Activated naive CD4-positive, alpha-beta T cell treated with Interleukin-2 at 50 U/mL for 16 hours (primary cell): ENCODE measurements at places on chromosomes 13 and 19.

DNA sequence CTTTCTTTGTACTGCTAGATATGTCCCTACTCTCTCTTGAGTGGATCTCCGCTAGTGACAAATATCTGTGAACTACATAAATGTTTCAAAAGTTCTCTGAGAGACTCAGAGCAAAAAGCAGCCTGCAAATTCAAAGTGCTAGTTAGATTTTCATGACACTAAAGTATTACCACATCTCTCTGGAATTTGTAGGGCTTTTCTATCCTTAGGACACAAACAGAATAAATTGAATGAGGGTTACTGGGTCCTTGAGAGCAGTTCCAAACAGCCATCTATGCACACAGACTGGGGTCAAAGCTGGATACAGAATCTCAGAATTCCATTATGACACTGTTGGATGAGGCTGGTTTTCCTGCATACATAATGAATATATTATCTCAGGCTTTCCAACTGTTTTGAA is 953.2 kb downstream of the DIAPH3 start:
- no peak for DNase-seq

GRCh38 chr19:53545271-53546065 is 7.5 kb downstream of the ZNF331 start:
- no peak for DNase-seq

GRCh38 chr13:37365496-37365895 is 233.1 kb downstream of the POSTN start:
- no peak for DNase-seq

- DNase-seq = peak; percentile 48
Measured at GRCh38 chr19:14337510-14337909, 43.7 kb upstream of the ADGRE5 start.

- no peak for DNase-seq
Measured at GRCh38 chr13:106133025-106133424, 402.4 kb downstream of the EFNB2 start.

GRCh38 chr19:11422163-11423065 is 3.3 kb upstream of the RGL3 start:
- DNase-seq = peak; percentile 59

DNA sequence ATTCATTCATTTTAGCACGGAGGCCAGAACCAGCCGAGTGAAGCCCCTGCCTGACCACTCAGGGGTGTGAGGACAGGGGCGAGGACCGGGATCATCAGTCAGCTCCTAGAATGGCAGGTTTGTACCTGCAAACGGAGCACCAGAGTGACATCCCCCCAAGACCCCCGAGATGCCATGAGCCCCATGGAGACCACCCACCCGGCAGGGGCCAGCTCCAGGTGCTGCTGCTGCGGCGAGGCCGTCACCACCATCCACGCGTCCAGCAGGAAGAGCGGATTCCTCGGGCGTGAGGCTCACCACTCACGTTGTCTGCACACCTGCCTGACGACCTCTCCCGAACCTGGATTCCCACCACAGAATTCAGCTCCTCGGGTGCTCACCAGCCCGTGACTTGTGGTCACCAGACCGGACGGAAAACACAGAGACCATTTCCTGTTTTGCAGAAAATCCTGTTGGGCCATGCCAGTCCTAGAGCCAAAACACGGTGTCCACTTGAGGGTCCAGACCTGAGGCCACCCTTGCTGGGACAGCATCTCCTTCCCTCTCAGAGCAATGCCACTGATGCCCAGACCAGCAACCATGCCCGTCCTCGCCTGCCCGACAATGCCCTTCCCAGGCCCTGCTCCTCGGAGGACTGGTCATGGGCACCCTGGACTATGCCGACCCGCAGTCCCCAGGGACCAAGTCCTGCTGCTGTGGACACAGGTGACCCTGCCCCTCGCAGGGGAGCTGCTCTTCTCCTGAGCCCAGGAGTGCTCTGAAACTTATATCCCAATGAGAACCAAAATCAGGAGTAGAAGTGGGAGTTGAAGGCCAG is 74.2 kb downstream of the RASA3 start:
- no peak for DNase-seq

DNA sequence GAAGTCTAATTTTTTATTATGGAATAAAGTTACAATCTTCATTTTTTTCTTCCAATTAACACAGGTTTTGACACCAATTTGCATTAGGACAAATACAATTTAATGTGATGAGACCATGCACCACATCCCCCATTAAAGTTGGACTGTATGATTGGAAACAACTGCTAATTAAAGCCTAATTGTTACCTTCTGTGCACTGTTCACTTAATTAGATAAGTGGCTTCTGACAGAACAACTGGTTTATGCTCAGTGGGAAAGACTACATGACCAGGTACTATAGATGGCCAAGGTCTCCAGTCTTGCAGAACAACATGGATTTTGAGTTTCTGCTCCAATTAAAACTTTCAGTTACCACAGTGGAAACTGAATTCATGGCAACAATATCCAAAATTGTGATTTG is 198.1 kb downstream of the FGF14 start:
- DNase-seq = no peak

DNA sequence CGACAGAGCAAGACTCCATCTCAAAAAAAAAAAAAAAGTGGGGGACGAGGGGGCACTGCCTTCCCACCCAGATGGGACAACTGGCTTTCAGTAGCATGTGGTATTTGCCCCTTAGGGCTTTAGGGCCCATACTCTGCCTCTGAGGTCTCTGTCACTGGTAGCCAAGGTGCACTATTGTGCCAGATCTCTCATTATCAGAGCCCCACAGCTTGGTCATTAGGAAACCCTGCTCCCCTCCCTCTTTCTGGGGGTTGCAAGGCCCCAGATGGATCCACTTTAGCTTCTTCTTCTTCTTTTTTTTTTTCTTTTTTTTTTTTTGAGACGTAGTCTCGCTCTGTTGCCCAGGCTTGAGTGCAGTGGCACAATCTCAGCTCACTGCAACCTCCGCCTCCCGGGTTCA is 11.2 kb upstream of the ZNF358 start:
- no peak for DNase-seq

- no peak for DNase-seq
Measured at GRCh38 chr13:29607465-29607864, 12.0 kb upstream of the SLC7A1 start.

DNA sequence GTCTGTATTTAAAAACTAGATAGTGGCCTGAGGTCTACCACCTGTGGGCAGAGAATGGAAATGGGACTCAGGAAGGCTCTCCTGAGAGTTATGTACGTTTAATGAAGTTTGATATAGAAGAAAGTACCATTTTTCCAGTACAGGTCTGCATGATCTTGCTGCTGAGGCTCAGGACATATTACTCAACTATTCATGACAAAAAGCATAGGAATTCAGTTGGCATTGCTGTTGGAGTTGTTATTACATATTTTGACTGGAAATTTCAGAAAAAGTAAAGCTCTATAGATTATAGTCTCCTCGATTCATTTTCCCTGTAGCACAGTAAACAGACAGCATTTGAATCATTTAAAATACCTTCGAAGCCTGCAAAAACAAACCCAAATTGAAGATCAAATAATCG is 469.8 kb downstream of the DCT start:
- no peak for DNase-seq

DNA sequence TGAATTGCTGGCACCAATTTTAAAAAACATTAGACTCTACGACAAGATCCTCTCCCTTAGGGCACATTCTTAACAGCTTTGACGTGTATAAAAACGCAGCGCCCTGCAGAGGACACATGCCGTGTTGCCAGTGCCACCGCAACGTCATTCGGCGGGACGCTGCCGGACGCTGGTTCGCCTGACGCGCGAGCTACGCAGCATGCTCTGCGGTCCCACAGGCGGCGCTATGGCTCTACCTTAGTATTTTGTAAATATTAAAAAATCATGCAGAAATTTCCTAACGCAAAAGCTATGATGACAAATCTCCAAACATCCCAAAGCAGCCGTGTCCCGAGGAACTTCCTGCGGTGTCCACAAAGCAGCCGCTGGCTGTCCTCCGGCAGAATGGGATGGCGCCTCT is 4.2 kb upstream of the ADPRHL1 start:
- DNase-seq = no peak

- no peak for DNase-seq
Measured at GRCh38 chr19:31271306-31271911, 77.8 kb downstream of the TSHZ3 start.

DNA sequence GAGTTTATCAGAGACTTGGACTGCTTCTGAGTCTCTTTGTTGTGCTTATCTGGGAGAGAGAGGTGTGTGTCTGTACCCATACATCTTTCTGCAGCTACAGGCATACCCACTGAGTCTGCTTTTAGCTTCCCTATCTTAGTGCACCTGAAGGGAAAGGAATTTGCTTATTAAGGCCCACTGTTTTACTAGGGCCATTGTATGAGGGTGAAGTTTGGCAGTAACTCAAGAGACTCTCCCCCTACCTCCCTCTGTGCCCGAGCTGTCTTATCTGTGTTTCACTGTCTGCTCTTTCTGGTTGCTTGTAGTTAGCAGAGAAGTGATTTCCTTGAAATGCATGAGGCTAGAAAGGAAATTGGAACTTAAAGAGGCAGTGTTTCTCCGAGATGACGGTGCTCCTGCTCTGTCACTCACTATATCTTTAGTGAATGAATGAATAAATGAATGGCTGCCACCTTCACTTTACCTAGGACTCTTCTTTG is 678 bp upstream of the CD33 start:
- no peak for DNase-seq

- peak; percentile 64 for DNase-seq
Measured at GRCh38 chr19:4803736-4804695, 12.5 kb downstream of the FEM1A start.

DNA sequence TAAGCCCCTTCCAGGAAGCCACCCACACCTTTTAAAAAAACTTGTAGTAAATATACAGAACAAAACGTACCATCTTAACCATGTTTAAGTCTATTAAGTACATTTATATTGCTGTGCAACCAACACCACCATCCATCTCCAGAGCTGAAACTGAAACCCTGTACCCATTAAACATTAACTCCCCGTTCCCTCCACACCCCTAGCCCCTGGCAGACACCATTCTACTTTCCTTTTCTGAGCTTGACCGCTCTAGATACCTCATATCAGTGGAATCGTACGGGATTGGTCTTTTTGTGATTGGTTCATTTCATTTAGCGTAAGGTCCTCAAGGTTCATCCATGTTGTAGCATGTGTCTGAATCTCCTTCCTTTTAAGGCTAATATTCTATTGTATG is 13.0 kb upstream of the SPATA13 start:
- DNase-seq = no peak

DNA sequence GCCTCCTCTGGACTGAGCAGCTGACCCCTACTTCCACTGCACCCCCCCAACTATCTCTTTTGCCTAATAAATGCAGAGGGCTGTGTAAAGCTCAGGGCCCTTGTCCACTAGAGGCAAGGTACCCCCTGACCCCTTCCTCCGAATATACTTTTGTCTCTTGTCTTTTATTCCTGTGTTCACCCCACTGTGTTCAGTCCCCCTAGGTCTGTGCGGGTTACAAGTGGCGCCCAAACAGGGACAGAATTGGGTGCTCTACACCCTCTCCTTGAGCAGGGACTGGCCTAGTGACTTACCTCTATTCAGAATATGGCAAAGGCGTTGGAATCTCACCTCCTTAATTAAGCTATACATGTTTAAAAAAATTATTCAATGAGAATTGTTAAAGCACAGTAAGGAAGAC is 15.0 kb downstream of the ZNF350 start:
- DNase-seq = no peak

DNA sequence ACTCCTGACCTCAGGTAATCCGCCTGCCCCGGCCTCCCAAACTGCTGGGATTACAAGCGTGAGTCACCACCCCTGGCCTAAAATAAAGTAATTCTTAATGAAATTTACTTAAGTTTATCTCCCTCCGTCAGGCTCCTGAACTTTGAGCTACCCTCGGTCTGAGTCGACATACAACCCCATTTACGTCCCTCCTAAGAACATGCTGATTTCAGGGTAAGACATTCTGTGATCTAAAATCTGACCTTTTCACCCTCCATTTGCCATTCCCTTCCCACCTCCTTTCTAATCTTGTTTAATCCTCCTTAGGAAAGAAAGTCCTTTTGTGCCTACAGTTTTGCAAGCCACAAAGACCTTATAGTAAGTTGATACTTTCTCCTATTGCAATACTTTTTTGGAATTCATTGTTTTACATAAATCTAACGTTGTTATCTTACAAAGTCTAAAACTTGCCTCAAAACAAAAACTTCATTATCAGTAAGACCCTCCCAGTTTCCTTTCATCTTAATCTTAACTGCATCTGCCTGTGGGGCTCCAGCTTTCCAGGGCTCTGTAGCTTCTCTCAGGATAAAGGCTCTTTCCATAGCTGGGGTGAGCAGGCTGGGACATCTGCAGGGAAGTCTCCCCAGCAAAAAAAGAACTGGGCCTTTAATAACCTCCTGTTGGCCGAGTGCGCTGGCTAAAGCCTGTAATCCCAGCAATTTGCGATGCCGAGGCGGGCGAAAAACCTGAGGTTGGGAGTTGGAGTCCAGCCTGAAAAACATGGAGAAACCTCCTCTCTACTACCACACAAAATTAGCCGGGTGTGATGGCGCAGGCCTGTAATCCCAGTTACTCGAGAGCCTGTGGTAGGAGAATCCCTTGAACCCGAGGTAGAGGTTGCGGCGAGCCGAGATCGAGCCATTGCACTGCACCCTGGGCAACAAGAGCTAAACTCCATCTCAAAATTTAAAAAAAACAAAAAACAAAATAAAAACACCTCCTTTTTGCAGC is 143.1 kb downstream of the ZNF737 start:
- no peak for DNase-seq

GRCh38 chr19:21851596-21852345 is 15.8 kb upstream of the ZNF43 start:
- peak; percentile 91 for DNase-seq

DNA sequence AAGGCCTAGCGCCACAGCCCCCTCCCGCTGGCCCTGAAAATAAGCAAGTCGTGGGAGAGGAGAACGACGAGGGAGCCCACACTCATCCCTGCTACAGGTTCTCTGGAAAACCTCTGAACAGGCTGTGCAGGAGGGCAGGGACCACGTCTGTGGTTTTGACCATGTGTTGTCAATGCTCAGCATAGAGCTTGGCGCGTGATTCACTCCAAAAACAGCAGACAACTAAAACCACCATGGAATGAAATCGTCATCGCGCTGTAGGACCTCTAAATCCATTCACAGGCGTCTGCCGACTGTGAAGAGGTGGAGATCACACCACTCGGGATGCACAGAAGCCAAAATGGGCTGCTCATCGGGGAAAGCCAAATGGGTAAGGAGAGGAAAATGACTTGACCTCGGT is 121.3 kb downstream of the COL4A1 start:
- DNase-seq = no peak

GRCh38 chr13:91576590-91576989 is 178.2 kb downstream of the GPC5 start:
- DNase-seq = no peak

- DNase-seq = no peak
Measured at GRCh38 chr19:5330307-5330720, 10.3 kb downstream of the PTPRS start.

GRCh38 chr19:33780746-33781145 is 15.9 kb upstream of the KCTD15 start:
- no peak for DNase-seq

DNA sequence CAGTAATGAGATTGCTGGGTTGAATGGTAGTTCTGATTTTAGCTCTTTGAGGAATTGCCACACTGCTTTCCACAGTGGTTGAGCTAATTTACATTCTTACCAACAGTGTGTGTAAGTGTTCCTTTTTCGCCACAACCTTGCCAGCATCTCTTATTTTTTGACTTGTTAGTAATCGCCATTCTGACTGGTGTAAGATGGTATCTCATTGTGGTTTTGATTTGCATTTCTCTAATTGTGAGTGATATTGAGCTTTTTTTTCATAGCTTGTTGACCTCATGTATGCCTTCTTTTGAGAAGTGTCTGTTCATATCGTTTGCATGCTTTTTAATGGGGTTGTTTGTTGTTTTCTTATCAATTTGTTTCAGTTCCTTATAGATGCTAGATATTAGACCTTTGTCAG is 245.0 kb downstream of the MTUS2 start:
- DNase-seq = no peak
